ENCODE measurements at places on chromosomes 3 and 15. TPM values are rescaled to one million over a fixed set of nuclear protein-coding genes. Genes with fewer than 3 reads are reported as not detected.

SCN11A gene
- 1.6 TPM for polyA plus RNA-seq

DNA sequence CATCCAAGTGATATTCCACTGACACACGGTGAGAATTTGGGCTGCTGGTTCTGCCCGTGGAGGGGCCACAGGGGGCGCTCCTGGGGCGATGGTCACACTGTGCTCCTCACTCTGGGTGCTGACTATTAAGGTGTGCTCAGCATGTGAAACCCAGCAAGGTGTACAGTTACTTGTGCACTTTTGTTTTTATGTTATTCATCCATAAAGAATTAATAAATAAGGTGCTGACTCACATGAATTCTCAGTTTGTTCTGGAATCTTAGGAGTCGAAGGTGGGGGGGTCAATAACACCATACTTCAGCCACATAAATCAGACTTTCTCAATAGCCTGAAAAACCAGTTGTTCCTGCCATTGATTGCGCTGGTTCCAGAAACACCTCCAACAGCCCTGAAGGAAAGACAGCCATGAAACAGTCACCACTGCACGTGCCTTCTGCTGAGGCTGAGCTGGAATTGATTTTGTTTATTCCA is 53.5 kb upstream of the SPATA12 start:
- no peak for DNase-seq

ANKRD34C gene
- polyA plus RNA-seq = 0.06 TPM

GRAMD1C gene
- polyA plus RNA-seq = 23.5 TPM

DNA sequence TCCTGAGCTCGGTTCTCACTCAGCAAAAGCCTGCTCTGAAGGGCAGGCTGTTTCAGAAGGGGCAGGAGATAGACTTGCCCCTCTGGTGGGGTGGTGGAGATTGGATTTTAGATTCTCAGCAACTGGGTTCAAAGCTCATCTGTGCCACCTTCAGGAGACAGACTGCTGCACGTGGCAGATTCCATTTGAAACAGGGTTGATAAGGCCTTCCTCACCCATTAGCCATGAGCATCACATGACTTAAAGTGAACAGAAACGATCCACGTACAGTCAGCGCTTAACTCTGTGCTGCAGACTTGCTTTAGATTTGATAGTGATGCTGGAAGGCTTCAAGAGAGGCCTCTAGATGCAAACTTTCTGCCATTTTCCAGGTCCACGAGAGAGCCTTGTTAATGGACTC is 35.0 kb upstream of the MGLL start:
- DNase-seq = no peak

DNA sequence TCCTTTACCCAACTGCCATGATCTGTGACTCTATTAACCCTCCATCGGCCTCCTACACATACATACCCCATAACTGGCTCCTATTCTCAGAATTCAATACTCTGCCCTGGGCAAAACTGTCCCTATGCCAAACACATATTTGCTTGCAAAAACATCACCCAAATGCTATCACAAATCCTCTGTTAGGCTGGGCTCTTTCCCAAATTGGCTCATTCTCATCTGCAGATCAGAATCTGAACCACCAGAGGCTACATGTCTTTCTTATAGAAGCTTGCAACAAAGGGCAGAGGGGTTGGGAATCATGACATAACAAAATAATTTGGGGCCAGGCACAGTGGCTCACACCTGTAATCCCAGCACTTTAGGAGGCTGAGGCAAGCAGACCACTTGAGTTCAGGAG is 45.4 kb upstream of the GOLM2 start:
- no peak for DNase-seq

FBXO40 gene
- polyA plus RNA-seq = 0.03 TPM

DNA sequence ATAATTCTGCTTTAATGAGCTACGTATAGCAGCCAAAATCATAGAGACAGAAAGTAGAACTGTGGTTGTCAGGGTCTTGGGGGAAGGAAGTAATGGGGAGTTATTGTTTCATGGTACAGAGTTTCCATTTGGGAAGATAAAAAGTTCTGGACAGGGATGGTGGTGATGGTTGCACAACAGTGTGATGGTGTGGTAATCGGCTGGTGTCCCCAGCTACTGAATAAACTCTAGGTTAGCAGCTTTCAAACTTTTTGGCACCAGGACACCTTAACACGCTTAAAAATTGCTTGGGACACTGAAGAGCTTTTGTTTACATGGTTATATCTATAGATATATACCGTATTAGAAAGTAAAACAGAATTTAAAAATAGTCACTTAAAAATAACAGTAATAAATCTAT is 166.0 kb downstream of the NEK11 start:
- no peak for DNase-seq

FEZF2 gene
- polyA plus RNA-seq = not detected

CAMKV gene
- 0.06 TPM for polyA plus RNA-seq

GRCh38 chr3:172647823-172648222 is 63.0 kb downstream of the NCEH1 start:
- DNase-seq = no peak

SCAANT1 gene
- 2.3 TPM for polyA plus RNA-seq

GOLGA6D gene
- 0.13 TPM for polyA plus RNA-seq

DNA sequence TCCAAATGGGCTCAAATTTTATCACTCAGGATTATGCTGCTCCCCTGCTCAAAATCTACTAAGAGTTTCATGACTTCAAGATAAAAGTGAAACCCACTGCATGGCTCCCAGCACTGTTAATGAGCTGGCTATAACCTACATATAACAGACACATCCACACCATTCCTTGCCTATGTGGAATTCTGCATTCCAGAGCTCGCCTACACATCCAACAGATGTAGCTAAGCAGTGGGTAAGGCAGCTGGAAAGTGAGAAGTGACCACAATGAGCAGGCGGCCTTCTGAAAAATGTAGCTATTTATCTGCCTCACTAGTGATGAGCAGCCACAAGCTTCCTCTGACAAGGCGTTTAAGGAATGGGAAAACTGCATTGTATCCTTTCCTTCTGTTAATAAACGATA is 92.0 kb upstream of the TRIM42 start:
- no peak for DNase-seq

DNA sequence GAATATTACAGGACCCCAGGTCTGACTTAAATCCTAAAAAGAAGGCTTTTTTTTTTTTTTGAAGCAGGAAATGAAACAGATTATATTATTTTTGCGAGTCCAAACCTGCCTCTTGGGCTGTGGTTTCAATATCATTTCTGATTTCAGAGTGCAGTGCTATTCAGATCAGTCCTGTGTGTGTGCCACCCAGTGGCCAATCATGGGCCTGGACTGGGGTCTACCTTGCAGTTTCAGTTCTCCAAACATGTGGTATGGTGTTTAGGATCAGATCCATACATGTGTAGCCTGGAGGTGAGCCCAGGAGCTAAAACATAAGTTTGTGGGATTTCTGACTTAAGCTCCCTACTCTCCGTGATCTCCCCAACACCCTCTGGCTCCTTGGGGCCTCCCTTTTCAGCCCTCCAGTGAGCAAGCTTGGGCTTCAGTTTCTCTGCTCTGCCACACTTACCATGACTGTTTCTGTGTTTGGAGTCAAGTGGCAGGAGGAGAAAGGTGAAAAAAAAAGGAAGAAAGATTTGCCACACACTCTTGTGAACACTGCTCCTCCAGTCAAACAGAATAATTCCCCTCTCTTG is 12.1 kb upstream of the THSD4 start:
- no peak for DNase-seq

DNA sequence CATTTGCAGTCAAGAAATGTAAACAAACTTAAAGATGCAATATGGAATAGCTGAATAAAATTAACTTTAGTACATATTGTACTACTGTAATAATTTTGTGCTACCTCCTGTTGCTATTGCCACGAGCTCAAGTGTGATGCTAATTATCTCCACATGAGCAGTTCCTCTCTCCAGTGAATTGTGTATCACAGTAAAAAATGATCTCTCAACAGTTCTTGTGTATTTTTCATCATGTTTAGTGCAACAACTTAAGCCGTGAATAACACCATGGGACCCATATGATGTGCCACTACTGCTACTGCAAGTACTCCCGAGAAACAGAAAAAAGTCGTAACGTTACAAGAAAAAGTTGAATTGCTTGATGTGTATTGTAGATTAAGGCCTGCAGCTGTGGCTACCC is 12.4 kb downstream of the RIOX2 start:
- no peak for DNase-seq

- DNase-seq = no peak
Measured at GRCh38 chr3:35617370-35617769, 22.0 kb upstream of the ARPP21 start.

GRCh38 chr15:91866371-91866905 is 12.9 kb downstream of the SLCO3A1 start:
- DNase-seq = no peak

DNA sequence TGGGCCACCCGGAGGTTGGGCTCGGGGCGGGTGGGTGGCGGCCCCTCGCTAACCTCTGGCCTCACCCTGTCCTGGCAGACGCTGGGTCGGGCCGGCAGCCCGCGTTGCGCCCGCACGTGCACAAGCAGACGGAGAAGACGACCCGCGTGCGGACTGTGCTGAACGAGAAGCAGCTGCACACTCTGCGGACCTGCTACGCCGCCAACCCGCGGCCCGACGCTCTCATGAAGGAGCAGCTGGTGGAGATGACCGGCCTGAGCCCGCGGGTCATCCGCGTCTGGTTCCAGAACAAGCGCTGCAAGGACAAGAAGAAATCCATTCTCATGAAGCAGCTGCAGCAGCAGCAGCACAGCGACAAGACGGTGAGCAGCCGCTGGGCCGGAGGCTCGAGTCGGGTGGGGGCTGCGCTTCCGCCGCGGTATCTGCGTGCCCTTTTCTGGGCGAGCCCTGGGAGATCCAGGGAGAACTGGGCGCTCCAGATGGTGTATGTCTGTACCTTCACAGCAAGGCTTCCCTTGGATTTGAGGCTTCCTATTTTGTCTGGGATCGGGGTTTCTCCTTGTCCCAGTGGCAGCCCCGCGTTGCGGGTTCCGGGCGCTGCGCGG is 3.7 kb downstream of the ISL2 start:
- DNase-seq = no peak

DNA sequence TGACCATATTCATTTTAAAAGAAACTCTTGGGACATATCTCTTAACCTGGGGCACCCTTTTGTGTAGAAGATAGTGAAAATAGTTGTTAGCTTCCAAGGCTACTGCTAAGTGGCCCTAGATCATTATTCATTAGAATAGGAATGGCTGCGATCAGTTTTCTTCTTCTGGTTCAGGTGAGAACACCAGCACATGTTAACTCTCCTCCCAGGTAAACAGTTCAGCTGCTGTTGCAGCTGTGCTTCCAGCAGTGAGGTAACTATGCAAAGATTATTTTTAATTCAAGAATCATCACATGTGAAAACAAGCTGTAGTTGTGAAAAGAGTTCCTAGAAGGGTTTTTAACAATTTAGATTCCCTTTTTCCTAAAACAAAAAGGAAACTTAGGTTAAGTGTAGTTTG is 43.3 kb downstream of the ZPLD1 start:
- no peak for DNase-seq

GRCh38 chr3:12308517-12308916 is 19.6 kb downstream of the PPARG start:
- DNase-seq = no peak

DNA sequence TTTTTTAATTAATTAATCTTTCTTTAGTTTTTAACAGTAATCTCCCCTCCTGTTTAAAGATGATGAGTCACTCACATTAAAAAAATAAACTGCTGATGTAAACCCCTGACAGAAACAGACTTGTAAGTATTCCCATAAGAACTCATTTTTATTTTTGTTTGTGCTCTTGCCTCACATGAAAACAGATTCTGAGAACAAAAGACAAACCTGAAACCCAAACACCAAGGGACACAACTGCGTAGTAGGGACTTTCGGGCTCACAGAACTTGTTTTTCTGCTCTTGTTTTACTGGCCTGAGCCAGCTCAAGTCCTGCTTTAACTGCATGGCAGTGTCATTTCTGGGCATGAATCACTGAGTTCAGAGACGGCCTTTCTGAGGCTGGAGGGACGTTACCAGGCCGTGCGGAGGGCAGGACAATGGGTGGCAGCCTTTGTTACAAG is 600.8 kb downstream of the FOXP1 start:
- peak; percentile 41 for DNase-seq

PSTPIP1 gene
- 2.4 TPM for polyA plus RNA-seq

BNC1 gene
- polyA plus RNA-seq = 0.17 TPM

- DNase-seq = no peak
Measured at GRCh38 chr15:51848811-51849210, 19.4 kb downstream of the TMOD3 start.

C3orf20 gene
- polyA plus RNA-seq = 0.19 TPM

Data from renal pelvis (tissue), 12 donors.